Memory B cell (primary cell): ENCODE measurements at places on chromosomes 11 and 22.

- no peak for DNase-seq
- no peaks in the 10 kb centered on the region for H3K36me3 ChIP-seq
- no peak overlapping the region for H3K4me3 ChIP-seq
- H3K27me3 ChIP-seq = peaks cover 5% of the 10 kb centered on the region
- no peaks in the 10 kb centered on the region for H3K4me1 ChIP-seq
- no peak overlapping the region for H3K27ac ChIP-seq
Measured at GRCh38 chr11:120134106-120134930, 3.6 kb downstream of the TRIM29 start.

GRCh38 chr22:37745548-37746365 lies 48.9 kb downstream of the TRIOBP start:
- H3K36me3 ChIP-seq = peaks cover 2% of the 10 kb centered on the region
- peak; percentile 71 for DNase-seq
- H3K27ac ChIP-seq = peak overlapping the region; percentile 79
- no peaks in the 10 kb centered on the region for H3K27me3 ChIP-seq

- H3K36me3 ChIP-seq = peaks cover 37% of the 10 kb centered on the region
- H3K4me3 ChIP-seq = no peak overlapping the region
- DNase-seq = no peak
- no peaks in the 10 kb centered on the region for H3K27me3 ChIP-seq
- no peak overlapping the region for H3K27ac ChIP-seq
Measured at GRCh38 chr22:44195189-44195871, 14.6 kb downstream of the PARVG start.

GRCh38 chr11:58577555-58578135 lies 1.2 kb upstream of the ZFP91 start:
- peaks cover 36% of the 10 kb centered on the region for H3K4me1 ChIP-seq
- H3K36me3 ChIP-seq = peaks cover 1% of the 10 kb centered on the region
- peak overlapping the region; percentile 96 for H3K4me3 ChIP-seq
- H3K27me3 ChIP-seq = no peaks in the 10 kb centered on the region
- H3K27ac ChIP-seq = peak overlapping the region; percentile 100

DNA sequence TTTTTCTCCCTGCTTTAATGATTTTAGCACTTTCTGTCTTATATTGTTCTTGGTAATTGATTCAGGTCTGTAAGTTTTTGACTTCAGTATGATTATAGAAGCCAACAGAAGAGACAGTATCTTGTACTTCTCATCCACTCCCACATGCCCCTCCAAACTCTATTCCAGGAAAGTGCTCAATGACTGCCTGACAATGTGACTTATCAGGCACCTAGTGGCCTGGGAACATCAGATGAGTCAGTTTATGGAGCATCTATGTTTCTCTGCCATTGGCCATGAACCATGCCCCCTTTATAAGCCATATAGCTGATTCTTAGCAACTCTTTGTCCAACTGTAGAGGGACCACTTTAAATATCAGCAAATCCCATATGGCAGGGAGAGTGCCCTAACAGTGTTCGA lies 179.2 kb upstream of the MTMR2 start:
- no peak overlapping the region for H3K4me3 ChIP-seq
- H3K4me1 ChIP-seq = peaks cover 12% of the 10 kb centered on the region
- no peaks in the 10 kb centered on the region for H3K27me3 ChIP-seq
- DNase-seq = no peak
- peaks cover 7% of the 10 kb centered on the region for H3K36me3 ChIP-seq

DNA sequence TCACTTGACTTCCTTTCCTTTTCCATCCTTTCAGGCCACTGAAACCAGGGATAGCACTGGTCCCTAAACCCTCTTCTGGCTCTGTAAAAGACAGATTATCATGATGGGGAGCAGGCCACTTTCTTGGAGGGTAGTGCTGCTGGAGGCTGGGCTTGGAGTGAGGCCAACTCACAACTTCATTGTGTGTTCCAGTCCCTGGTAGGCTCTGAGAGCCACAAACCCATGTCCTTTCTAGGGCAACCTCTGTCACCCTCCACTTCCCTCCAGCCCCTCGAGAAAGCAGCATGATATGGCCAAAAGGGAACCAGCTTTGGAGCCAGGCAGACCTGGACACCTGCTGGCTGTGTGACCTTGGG lies 2.3 kb downstream of the TKFC start:
- peaks cover 8% of the 10 kb centered on the region for H3K36me3 ChIP-seq
- no peak overlapping the region for H3K27ac ChIP-seq
- no peaks in the 10 kb centered on the region for H3K27me3 ChIP-seq
- DNase-seq = no peak
- H3K4me3 ChIP-seq = no peak overlapping the region

- H3K4me1 ChIP-seq = peaks cover 27% of the 10 kb centered on the region
- H3K27me3 ChIP-seq = no peaks in the 10 kb centered on the region
- peak overlapping the region; percentile 55 for H3K4me3 ChIP-seq
- peak; percentile 14 for DNase-seq
- peak overlapping the region; percentile 53 for H3K27ac ChIP-seq
- peaks cover 12% of the 10 kb centered on the region for H3K36me3 ChIP-seq
Measured at GRCh38 chr11:57424792-57425564, 1.9 kb downstream of the SLC43A3 start.

GRCh38 chr22:49451070-49451840 lies 376.4 kb downstream of the BRD1 start:
- H3K27me3 ChIP-seq = peaks cover 12% of the 10 kb centered on the region
- H3K4me3 ChIP-seq = no peak overlapping the region
- peaks cover 7% of the 10 kb centered on the region for H3K4me1 ChIP-seq
- H3K36me3 ChIP-seq = peaks cover 3% of the 10 kb centered on the region
- no peak for DNase-seq

DNA sequence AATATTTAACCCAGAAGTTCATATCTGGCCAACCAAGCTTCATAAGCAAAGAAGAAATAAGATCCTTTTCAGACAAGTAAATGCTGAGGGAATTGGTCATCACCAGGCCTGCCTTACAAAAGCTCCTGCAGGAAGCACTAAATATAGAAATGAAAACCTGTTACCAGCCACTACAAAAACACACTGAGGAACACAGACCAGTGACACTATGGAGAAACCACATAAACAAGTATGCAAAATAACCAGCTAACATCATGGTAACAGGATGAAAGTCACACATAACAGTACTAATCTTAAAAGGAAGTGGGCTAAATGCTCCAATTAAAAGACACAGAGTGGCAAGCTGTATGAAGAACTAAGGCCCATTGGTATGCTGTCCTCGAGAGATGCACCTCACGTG lies 311.4 kb downstream of the DYNC2H1 start:
- no peak overlapping the region for H3K27ac ChIP-seq
- H3K4me3 ChIP-seq = no peak overlapping the region
- DNase-seq = no peak
- no peaks in the 10 kb centered on the region for H3K36me3 ChIP-seq
